ENCODE measurements at places on chromosomes 4 and X.

- no peak for DNase-seq
Measured at GRCh38 chr4:151098979-151099228, 524 bp upstream of the RPS3A start.

GRCh38 chr4:150242820-150243458 lies 164.7 kb downstream of the DCLK2 start:
- DNase-seq = no peak

DNA sequence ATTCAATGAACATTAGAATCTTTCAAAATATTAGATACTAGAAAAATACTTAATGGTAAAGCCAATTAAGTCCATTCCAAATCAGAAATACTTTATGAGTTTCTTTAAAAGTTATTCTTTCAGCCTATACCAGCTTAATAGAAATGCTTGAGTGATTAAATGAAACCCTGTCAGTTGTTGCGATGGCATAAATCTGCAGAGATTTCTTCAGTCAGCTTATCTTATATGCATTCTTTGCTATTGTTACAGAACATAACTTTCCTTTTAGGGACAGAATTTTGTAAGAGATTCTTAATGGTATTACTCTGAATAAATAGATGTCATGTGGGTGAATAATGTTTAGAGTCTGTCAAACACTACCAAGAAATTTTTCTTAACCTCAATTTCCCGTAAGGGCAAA lies 325.0 kb upstream of the HAND2 start:
- DNase-seq = no peak

DNA sequence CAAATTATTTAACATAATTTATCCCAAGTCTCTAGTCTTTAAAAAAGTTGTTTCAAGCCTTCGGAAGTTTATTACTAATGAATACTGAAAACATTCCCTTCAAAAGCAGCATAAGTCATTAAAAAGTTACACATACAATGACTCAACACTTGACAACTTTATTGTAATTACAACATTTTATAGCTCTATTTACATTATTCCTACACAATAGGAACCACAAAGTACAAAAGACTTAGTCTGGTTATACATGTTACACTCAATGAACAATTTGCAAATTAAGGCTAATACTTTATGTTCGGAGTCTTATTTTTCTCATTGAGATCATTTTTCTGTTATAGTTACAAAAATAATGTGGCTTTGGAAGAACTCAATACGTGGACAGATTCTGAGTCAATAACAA lies 114.4 kb upstream of the POF1B start:
- no peak for DNase-seq

GRCh38 chrX:71420686-71421085 lies 54.5 kb downstream of the TAF1 start:
- DNase-seq = no peak

DNA sequence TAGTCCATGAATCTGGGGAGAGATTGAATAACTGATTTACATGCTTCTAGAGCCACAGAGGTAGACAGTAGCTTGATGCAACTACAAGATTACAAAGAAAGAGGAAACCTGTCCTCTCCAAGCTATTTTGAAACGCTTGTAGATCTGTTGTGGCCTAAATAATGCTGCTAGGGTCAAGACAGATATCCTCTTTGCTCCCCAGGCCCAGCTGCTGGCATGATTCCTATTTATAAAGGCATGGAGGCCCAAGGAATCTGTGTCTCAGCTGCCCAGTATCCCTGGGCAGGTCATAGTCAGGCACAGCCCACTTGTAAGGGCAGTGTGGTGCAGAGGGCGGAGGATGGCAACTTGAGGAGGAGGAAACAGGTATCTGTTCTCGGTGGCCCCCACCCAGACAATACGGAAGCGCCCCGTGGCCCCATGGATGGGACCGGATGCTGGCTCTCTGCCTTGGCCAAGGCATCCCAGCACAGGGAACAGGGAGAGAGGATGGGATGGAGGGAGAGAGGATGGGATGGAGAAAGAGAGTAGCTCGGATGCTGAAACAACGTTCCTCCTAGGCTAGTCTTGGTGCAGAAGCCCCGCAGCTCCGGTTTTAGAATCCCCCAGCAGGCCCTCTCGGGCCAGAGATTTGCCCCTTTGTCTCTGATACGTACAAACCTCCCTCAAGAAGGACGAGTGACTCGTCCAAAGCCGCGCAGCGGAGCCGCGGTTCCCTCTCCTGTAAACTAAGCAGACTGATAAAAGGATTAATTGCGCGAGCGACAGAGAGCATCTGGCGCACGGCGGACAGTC lies 767 bp upstream of the SMIM20 start:
- no peak for DNase-seq

GRCh38 chrX:79557212-79557611 lies 190.1 kb upstream of the ITM2A start:
- no peak for DNase-seq

DNA sequence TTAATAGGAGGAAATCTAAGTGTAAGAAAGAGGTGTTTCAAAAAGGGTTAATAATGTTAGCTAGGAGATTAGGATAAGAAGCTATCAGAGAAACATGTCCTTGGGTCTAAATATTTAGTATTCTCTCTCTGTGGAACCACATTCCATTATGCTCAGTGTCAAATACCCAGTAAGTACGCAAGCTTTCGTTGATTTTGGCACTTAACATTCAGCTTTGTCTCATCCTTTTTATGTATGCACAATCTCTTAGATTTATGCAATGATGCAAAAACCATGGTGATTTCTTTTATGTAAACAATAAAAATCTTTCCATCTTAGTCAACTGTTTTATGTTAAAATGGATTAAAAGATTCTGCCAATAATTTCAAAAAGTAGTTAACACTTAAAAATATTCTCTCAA lies 129.2 kb downstream of the KLHL13 start:
- no peak for DNase-seq

DNA sequence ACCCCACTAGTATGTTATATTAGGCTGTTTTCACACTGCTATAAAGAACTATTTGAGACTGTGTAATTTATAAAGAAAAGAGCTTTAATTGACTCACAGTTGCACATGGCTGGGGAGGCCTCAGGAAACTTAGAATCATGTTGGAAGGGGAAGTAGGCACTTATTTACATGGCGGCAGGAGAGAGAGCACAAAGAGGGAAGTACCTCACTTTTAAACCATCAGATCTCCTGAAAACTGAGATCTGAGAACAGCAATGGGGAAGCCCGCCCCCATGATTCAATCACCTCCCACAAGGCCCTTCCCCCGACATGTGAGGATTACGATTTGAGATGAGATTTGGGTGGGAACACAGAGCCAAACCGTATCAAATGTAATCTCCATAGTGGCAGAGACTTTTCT lies 45.4 kb upstream of the XK start:
- no peak for DNase-seq

All from activated CD8-positive, alpha-beta memory T cell treated with anti-CD3 and anti-CD28 coated beads for 48 hours (primary cell).